ENCODE measurements at places on chromosomes 4 and X.

DNA sequence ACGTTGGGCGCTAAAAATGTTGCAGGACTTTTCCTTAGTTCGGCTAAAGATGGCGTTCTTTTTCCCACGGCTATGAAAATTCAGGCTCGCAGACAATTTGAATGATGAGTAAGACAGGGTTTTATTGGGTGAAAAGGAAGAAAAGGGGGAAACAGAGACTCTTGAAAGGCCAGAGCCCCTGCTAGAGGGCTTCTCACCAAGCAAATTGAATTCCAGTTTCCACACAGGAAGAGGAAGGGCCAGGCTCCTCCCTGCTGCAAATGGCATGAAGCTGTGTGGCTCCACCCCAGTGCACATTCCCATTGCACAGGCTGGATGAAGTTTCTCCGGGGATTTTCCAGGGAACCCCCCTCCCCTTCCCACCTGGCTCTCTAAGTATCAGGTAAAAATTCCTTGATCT lies 210.9 kb downstream of the KLHL4 start:
- DNase-seq, result no peak

DNA sequence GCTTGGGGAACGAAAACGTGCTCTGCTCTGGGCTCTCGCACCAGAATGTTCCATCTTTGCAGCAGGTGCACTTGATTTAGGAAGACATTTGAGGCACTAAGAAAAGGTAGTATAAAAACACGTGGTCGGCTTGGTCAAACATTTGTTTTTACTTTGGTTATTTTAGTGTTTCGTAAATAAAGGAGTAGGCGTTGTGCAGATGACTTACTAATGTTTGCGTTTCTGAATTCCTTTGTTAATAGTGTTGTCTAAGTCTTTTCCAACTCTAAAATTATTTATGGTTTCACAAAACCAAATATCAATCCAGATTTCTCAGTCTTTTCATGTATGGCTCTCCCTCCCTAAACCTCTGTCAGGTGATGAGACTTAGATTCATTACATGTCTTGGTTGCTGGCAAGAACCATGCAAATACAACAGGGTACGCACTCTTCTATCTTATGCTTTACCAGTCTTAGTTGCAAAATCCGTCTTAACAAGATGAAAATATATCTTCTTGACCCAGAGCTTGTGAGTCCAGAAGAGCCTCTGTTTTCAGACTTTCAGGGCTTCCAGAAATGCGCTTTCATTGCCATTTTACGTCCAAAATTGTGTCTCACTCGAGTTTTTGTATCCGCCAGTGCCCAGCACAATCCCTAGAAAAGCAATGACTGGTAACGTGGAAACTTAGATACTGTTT lies 686 bp downstream of the MTHFD2L start:
- no peak for DNase-seq

- no peak for DNase-seq
These were observed 82.2 kb upstream of the SCOC start for GRCh38 chr4:140291259-140291658.

- no peak for DNase-seq
These were observed 385.8 kb downstream of the PPARGC1A start for GRCh38 chr4:23504083-23504482.

- no peak for DNase-seq
These were observed 297 bp upstream of the MTMR8 start for GRCh38 chrX:64395568-64395929.

Measured in activated CD4-positive, alpha-beta T cell treated with anti-CD3 and anti-CD28 coated beads, Interleukin-2, amount 10 ng/mL, durations not matched to agents 7 days and 5 days (primary cell).